ENCODE measurements at places on chromosomes 5 and 9.

- no peak for DNase-seq
Observed at GRCh38 chr9:4750023-4750673, 9.1 kb upstream of the AK3 start.

DNA sequence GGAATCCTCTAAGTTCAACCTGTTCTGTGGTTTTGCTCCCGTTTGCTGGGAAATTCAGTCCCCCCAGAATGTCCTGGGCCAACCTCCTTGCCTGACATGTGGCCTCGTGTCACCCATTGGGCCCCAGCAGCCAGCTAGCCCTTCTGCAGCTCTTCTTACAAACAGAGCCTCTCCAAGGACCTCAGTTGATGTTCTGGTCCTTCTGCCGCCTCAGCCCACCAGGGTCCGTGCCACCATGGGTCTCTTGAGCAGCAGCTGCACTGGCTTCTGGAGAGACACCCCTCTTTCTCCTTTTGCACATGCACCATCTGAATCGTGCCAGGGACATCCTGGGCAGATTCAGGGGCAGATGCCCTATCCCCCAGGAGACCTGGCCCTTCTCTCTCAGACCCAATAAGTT, 85.0 kb downstream of the LMX1B start:
- DNase-seq: no peak

DNA sequence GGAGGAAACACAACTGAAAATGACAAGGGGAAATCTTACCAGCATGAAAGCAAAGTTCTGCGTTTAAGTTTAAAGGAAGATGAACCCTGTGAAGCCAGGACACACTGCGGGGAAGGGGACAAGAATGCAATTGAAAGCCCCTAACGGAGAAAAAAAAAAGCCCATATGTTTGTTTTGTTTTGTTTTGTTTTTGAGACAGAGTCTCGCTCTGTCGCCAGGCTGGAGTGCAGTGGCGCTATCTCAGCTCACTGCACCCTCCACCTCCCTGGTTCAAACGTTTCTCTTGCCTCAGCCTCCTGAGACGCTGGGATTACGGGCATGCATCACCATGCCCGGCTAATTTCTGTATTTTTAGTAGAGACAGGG, 2.9 kb downstream of the STK10 start:
- no peak for DNase-seq

GRCh38 chr5:116420540-116420939, 154.1 kb downstream of the SEMA6A start:
- DNase-seq: no peak

- DNase-seq: no peak
Observed at GRCh38 chr9:84254972-84255371, 85.6 kb downstream of the SLC28A3 start.

GRCh38 chr9:72203205-72203803, 54.1 kb downstream of the GDA start:
- no peak for DNase-seq

DNA sequence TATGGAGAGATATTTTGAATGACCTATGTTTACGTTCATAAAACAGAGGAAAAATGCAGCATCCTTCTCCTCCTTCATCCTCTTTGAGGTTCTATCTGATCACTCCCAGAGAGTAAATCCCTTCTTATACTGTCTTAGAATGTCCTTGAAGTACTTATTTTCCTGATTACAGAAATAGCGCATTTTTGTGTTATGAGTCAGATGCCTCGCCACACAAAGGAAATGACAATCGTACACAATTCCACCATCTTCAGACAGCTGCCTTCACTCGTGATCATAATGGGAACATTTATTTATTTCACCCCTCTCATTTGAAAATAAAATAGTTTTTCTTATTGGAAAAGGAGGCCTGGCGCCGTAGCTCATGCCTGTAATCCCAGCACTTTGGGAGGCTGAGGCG, 2.4 kb upstream of the GLT6D1 start:
- DNase-seq: no peak

GRCh38 chr9:5820425-5820824, 12.5 kb downstream of the ERMP1 start:
- no peak for DNase-seq

DNA sequence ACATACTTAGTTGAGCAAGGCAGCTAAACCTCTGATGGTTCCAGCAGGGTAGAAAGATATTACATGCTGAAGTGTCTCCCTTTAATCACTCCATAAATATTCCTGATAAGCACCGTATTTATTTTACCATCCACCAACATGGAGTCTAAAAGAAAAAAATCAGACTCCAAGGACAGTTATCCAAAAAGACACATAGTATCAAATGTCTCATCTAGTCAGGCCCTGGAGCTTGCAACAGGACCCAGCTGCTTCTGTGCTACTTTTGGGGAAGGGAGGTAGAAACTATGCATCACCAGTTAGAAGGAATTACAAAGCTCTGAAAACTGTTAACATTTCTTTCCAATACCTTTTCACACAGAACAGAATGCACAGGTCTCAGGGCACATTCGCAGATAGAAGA, 88.1 kb downstream of the S1PR3 start:
- DNase-seq: no peak

DNA sequence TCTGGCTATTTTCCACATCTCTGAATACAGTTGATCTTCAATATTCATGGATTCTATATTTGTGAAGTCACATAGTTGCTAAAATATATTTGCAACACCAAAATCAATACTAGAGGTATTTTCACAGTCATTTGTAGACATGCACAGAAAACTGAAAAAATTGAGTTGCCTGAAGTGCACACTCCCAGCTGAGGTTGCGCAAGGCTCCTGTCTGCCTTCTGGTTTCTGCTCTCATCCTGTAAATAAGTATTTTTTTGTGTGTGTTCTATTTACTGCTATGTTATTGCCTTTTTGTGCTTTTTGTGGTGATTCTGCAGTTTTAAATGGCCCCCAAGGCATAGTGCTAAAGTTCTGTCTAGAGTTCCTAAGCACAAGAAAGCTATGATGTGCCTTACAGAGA, 371.1 kb upstream of the GRAMD2B start:
- DNase-seq: no peak

GRCh38 chr9:109176963-109177362, 9.9 kb upstream of the FRRS1L start:
- no peak for DNase-seq

DNA sequence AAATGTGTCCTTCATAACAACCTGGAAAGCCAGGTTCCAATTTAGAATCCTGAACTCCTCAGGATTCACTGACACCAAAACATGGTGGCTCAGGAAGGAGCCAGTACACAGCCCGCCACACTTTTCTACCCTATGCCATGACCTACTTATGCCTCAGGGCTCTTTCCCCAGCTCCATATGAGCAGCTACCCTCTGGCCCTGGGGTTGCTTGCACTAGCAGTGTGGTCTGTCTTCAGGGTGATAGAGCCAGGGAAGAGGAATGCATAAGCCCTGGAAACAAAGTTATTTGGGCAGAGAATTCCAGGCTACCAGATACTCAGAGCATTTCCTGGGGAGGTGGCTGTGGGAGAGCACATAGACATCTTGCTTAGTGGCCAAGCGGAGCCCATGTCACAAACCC, 15.0 kb upstream of the ECM2 start:
- DNase-seq: no peak

DNA sequence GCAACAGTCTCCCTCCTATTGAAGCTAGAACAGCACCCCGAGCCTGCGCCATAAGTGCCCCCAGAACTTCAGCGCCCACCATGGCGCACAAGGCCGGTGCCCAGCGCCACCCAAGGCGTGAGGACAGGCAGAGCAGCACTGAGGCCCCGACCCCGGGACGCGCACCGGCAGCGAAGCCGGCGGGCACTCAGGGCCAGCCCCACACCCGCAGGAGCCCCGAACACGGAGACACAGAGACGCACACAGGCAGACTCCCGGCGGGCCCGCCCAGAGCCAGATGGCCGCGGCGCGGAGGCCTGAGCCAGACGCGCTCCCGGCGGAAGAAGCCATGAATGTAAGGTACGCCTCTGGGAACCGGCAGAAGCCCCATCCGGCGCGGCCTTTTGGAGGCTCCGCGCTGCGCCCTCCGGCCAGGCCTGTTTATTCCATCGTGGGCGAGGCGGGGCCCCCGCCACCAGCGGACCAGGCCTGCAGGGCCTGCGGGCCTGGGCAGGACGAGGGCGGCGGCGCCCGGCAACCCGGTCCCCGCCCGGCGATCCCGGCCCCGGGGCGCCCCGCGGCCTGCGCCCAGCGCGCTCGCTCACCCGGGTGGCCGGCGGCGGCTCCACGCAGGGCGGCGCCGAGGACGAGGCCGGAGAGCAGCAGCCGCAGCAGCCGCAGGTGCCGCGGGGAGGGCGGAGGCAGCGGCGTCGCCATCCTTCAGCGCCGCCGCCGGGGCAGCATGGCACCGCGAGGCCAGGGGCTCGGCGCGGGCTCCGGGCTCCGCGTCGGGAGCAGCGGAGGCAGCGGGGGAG, 486 bp downstream of the NPDC1 start:
- DNase-seq: no peak

DNA sequence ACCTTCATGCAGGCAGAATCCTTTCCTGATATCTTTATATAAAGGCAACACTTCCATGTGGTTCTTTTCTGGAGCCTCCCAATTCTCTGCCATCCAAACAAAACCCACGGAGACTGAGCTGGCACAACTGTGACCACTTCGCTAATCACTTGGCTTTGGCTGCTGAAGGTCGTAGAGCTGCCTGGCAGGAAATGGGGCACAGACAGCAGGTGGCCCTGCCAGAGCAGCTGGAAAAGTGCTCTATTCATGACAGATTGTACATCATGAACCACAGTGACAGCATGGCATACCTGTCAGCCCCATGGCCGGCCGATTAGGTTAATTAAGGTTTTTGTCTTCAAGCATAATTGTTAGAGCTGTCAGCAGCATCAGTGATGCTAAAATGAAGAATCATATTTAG, 141.9 kb upstream of the ANKRD55 start:
- no peak for DNase-seq

DNA sequence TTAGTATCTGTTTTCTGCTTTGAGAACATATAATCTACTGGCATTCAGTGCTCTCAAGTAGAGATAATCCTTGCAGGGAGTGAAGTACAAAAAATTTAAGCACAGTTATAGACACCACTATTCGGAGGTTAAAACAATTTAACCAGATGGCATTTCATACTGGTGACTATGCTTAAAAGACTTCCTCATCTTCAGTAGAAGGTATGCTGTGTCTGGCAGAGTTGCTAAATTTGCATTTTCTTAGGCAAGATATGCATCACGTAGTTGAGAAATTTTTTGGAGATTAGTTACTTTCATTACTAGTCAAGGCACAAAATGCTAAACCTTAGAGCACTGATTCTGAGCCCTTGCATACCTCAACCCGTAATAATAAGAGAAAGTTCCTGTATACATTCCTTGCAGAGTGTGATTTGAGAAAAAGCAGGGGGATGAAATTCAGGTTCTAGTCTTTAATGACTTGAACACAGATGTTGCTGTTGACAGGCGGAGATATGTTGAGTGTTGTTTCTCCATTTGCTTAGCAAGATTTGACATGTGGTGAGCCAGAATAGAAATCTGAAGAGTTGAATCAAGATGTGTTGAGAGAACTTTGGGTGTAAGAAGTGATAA, 70.8 kb upstream of the STARD4 start:
- DNase-seq: no peak
